ENCODE measurements at places on chromosomes 5 and 9. TPM values are rescaled to one million over a fixed set of nuclear protein-coding genes. Genes with fewer than 3 reads are reported as not detected.

PAPPA gene
- 21.9 TPM for total RNA-seq

SLC22A4 gene
- total RNA-seq: 1.7 TPM

TRIM23 gene
- total RNA-seq: 33.4 TPM

ADAM19 gene
- total RNA-seq: 6.8 TPM

LVRN gene
- under 0.01 TPM for total RNA-seq

ZDHHC11 gene
- total RNA-seq: 5.9 TPM
